ENCODE measurements at places on chromosomes 4 and X.

- no peak for DNase-seq
These were observed 784 bp upstream of the ANXA5 start for GRCh38 chr4:121697564-121697963.

DNA sequence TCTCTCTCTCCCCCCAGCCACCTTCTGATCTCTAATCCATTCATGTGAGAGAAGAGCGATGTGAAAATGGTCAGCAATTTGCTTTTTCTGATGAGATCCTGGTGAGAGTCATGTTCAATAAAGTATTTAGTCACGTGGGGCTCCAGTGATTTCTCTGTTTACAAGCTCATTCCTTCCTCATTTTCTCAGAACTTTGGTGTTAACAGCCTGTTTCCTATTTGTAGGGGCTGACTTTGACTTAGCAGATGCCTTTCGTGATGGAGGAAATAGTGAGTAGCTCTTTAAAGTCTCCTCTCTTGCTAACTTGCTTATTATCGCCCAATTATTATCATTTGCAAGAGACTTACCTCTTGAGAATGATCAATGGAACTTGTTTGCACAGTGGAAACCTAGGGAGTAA is 72.6 kb upstream of the CD99 start:
- DNase-seq = no peak

DNA sequence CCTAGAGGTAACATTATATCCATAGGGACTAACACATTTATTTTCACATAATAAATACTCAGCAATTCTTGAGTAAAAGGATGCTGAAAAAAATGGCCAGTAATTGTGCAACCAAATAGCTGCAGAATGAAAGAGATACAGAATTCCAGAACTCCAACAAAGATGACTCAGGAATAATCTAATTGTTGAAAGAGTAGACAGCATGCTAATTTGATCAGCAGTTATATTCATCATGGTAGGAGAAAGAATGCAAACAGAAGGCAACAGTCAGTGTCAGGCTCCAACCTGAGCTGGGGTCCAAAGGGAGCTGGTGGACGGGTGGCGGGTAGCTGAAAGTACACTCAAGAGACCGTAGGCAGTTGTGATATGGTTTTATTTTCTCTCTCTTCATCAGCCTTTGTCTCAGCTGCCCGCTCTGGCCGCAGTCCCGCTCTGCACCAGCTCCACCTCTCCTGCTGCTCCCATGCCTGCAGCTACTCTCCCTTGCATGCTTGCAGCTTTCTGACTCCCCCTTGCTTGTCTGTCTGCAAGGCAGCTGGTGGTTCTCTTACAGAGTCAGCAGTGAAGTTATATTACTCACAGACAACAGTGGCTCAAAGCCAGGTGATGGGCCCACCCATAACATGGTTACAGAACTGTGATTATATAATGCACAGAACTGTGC is 1150.1 kb downstream of the STIM2 start:
- peak; percentile 53 for DNase-seq

DNA sequence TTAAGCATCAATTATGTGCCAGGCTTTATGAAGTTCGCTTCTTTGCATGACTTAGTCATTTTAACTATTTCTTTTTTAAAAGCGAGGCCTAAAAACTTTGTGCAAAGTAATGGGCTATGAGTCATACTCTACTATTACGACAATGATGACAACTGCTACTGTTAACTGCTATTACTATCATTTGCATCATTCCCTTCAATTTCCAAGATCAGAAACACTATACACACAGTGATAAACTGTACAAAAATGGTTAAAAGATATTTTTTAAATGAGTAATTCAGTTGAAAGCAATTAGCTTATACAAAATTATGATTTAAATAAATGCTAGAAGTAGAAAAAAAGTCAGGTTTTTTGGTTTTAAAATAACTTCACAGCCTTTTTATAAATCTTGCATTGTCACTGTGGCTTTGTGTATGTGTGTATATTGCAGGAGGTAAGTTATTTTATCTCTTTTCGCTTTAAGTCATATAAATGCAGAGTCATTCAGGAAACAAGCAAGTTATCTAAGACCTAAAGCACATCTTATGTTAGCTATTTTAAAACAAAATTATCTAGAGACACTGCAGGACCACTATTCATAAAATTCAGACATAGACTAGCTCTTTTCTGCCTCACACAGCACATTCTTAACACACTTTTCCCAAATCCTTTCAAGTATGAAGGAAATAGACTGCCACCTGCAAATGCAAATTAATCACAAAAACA is 18.5 kb upstream of the CXCL3 start:
- DNase-seq = peak; percentile 92

- no peak for DNase-seq
These were observed 150.2 kb downstream of the RRAGB start for GRCh38 chrX:55867708-55868107.

DNA sequence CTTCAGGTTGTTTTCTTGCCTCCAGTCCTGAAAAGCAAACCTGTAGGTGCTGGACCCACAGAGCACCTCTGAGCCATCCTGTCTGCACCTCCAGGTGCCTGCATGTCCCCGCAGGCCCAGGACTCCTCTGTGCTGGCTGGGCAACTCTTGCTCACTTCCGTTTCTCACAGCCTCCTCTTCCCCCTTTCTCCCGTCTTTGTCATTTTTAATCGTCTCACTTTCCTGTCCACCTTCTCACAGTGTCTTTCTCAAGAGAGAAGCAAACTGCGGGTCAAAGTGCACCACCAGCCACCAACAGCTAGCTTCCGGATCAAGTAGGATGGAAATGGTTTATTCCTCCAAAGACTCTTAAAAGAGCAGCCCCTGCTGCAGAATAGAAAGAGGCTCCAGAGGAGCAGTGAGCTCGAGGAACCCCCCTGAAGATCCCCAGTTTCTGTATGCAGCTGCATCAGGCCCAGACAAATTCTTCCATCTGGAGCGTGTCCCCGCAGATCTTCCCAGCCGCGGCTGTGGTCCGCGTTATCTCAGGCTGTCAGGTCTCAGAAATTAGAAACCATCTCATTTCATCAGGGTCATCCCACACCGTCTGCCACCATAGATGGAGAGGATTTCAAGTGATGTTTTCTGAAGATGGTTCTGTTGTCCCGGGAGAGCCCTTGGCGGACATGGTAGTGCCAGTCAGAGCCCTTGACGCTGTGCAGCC is 87.7 kb downstream of the FHDC1 start:
- no peak for DNase-seq

- DNase-seq = peak; percentile 82
These were observed 37.3 kb upstream of the GUCY1A1 start for GRCh38 chr4:155629183-155629825.

DNA sequence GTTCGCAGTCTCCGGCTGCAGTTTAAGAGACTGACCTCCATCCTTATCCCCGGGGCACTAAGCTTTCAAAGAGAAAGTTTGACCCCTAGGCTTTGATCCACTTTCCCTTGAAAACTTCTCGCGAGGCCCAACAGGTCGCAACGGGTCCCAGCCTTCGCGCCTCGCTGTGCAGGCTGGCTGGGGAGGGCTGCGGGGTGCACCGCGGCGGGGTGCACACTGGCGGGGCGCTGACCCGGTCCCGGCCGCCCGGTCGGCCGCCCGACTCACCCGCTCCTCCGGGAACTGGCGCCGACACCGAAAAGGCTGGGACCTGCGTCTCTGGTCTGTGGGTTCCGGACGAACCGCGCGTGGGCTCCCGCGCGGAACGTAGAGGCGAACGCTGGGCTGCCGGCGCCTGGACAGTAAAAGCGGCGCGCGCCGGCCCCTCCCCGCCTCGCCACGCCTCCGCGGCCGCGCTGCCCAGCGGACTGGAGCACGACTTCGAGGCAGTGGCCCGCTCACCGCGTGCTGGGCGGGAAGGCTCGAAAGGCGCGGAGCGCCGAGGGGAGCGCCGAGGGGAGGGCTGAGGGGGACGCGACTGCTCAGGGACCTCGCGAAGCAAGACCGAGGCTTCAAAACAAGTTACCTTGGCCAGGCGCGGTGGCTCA is at the start of gene TAF7L:
Gene TAF7L (minus strand): TSS at position 378 of the 647 bp plus-strand sequence. CDS start 3,791 bp downstream, outside the sequence.
- peak; percentile 2 for DNase-seq

DNA sequence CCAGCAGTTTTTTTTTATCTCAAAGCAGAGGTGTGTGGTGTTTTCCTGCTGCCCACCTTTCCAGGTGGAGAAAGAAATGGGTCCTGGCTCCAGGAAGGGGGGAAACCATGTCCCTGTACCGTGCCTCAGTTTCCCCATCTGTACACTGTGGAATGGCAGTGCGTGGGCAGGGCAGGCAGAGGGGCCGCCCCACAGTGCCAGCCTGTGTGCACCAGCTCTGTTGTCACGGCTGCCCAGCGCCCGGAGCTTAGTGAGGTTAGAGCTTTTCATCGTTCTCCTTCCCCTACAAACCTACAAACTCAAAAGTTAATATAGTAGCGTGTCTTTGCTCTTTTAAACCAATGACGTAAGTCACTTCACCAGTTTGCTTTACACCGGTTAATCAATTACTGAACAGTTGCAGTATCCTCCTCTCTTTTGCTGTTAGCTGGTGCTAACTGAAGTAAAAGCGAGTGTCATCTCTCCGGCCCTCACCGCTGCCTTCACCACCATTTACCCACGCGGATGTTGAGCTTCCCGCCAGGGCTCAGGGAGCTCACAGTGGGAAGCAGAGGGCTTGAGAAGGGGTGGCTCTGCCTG is 114.8 kb upstream of the ADRA2C start:
- no peak for DNase-seq

DNA sequence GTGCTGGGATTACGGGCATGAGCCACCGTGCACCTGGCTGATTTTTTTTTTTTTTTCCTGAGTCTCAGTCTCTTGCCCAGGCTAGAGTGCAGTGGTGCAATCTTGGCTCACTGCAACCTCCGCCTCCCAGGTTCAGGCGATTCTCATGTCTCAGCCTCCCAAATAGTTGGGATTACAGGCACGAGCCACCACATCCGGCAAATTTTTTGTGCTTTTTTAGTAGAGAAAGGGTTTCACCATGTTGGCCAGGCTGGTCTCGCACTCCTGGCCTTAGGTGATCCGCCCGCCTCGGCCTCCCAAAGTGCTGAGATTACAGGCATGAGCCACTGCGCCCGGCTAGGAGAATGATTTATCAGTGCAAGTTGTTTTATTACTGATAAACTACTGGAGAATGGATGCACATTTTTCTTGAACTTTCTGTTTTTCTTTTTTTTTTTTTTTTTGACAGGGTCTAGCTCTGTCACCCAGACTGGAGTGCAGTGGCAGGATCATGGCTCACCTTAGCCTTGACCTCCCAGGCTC is 39.7 kb upstream of the DHRSX start:
- no peak for DNase-seq

GRCh38 chr4:113607998-113608397 is 153.5 kb downstream of the CAMK2D start:
- no peak for DNase-seq

DNA sequence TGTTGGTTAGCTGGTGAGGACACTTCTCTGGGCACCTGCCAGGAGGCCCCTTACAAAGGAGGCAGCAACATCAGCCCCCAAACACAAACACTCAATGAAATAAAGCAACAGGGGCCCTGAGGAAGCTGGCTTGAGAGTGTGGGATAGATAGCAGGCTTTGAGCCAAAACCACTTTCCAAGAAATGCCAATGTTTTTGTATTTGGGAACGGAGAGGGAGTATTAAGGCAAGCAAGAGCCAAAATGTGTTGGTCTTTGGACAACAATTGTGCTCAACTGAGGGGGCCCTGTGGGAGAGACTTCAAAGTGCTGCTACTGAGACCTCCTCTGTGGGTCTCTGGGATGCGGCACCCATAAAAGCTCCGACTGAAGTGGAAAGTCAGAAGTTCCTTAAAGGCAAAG is 41.0 kb downstream of the RAI2 start:
- no peak for DNase-seq

GRCh38 chrX:46991664-46992063 is 79.4 kb downstream of the JADE3 start:
- DNase-seq = no peak

- DNase-seq = peak; percentile 30
These were observed 36.3 kb upstream of the AREG start for GRCh38 chr4:74408639-74409038.

- DNase-seq = peak; percentile 37
These were observed 789 bp downstream of the ARHGAP10 start for GRCh38 chr4:147732518-147733235.

GRCh38 chr4:176799653-176800052 is 6.9 kb upstream of the VEGFC start:
- peak; percentile 95 for DNase-seq

DNA sequence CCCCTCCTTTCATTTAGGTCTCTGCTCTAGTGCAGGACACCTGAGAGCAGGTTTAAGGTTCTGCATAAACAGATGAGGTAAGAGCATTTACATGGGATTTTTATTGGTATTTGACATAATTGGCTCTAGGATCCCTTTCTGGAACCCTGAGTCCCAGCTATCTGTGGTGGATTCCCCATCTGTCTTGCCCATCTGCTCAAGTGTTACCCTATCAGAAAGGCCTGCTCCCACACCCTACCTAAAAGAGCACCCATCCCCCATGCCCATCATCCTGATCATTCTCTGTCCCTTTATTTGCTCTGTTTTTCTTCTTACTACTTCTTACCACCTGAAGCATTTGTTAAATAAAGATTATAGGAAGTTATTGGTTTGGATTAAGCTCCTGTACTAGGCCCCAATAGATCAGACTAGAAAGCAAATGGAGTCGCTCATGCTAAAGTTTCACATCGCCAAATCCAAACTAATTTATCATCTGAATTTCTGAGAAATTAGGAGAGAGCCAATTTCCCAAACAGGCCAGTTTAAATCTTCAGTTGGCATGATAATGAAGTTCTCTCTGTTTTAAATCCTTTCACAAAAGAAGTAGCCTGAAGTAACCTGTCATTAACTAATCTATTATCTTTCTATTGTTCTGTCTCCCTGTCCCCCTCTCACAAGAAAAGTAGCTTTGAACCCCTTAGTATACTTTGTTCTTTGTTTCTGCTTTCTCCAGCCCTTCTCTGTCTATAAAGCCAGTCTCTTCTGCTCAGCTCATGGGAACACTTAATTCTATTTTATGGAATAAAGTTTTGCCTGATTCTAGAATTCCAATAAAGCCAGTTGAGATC is 178.6 kb downstream of the ZNF674 start:
- no peak for DNase-seq

DNA sequence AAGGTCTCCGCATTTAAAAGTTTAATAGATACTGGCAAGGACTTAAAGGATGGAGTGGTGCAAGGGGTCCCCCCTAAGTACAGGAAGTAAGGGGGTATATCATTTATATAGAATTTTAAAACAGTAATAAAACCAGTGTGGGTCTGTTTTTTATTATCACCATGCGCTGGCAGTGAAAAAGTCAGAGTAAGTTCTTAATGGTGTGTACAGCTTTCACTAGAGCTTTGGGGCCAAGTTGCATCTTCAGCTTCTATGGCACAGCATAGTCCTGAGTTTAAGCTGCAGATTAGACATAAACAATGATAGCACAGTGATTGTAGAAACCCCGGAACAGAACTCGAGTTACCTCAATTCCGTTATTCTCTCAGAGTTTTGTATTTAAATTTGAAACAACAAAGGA is 27.6 kb downstream of the RHOH start:
- DNase-seq = no peak

DNA sequence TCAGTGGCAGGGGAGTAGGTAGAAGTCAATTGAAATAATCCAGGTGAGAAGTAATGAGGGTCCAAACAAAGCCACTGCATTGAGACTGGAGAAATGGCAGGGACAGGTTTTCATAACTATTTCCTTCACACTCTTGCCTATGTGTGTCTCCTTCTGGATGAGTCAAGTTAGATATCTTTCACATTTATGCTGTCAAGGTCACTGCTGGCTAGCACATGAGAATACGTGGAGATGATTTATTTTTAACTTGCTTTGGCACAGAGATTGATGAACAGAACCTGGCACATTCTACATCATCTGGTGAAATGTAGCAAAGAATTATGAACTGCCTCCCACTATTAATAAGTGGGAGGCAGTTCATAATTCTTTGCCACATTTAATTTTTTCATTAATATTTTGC is 66.7 kb upstream of the BOD1L1 start:
- no peak for DNase-seq

- DNase-seq = peak; percentile 51
These were observed 586.0 kb upstream of the AADAT start for GRCh38 chr4:170675568-170676262.

Data from fibroblast of skin of right quadriceps (primary cell).